Dermis blood vessel endothelial cell (primary cell): ENCODE measurements at places on chromosomes 5 and 9.

GRCh38 chr5:74124826-74125225, 498.8 kb downstream of the ARHGEF28 start:
- DNase-seq: no peak

DNA sequence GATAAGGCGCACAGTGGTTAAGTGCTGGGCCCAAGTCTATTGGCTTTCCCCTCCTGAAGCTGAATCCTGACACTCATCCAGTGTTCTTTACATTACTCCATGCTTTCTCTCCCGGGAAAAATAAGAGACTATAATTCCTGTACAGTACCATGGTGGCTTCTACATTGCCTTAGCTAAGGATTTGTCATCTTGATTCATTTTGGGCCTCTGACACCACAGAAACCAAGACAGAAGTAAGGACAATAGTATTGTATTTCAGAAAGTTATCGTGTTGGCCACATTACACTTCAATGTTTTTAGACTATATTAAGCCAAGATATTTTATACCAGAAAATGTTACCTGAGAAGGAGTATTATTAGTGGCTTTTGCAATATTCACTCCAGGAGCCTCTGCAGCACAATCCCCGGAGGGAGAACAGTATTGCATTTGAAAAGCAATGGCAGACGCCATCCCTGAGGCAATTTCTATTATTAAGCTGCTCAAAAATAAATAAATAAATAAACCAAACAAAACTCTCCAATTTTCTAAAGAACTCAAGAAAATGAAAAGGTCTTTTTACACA, 267.9 kb downstream of the ENC1 start:
- DNase-seq: no peak

- DNase-seq: no peak
Observed at GRCh38 chr5:57983426-57983825, 476.5 kb downstream of the PLK2 start.

DNA sequence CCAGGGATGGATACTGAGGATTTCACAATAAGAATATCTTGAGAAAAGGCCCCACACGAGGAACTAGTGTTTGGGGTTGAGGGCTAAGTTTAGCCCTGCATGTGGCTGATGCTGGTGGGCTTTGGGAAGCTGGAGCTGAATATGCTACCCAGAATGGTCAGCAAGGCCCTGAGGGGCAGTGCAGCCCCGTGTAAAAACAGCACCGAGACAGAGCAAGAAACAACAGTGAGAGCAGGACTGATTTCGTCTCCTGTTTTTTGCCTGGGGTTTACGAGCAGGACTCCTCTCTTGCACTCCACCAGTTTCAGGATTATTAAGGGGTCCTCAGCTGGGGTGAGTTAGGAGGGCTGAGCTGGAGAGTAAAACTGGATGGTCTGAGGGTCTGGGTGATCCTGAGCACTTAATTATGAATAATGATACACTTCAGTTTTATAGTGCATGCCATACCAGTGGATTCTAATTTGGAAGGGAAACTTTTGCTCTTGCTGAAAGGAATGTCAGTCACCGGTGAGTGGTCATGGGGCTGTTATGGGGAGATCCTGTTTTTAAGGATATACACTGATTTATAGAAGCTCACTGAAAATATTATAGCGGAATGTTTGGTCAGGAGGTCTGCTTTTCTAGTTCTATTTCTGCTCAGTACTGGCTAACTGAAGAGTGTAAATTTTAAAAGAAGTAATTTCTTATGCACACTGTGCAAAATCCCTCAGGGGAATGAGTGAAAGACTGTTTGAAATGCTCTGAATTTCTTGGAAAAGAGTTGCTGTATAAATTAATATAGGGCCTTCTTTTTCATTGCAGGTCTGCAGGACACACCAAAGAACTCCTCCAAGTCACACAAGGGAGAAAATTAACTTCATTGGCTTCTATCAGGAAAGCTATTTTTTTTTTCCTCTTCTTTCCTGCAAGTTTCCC, 42.7 kb upstream of the NFIB start:
- DNase-seq: no peak

- no peak for DNase-seq
Observed at GRCh38 chr5:88474574-88474973, 205.9 kb upstream of the TMEM161B start.

GRCh38 chr5:172766287-172767108, 4.5 kb downstream of the DUSP1 start:
- peak; percentile 91 for DNase-seq

DNA sequence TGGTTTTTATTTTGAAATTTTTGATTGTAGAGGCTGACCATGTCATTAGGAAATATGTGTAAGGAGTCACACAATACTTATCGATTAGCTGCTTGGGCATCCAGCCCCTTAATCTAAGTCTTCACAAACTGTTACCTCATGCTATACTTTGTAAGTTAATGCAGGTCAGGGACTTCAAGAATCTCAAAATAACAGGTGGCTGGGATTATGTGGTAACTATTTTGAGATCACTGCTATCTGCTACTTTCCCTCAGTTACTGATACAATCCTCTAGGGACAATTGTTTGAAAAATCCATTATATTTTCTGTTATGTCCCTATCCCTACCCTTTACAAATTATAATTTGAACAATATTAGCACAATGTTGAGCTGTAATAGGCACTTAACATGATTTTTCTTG, 21.7 kb downstream of the FTMT start:
- DNase-seq: no peak

GRCh38 chr5:123028222-123028621, 8.3 kb downstream of the PPIC start:
- peak; percentile 19 for DNase-seq

- no peak for DNase-seq
Observed at GRCh38 chr5:120684213-120684612, 220.1 kb downstream of the PRR16 start.

DNA sequence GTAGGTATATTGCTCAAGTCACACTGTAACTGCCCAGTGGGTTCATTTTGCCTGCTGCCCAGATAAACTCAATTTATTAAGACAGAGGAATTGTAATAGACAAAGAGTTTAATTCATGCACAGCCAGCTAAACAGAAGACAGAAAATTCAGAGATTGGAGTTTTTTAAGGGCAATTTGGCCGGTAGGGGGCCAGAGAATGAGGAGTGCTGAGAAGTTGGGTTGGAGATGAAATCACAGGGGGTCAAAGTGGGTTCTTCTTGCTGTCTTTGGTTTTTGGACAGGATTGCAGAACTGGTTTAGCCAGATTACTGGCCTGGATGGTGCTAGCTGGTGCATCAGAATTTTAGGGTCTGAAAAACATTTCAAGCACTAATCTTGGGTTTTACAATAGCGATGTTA, 20.7 kb upstream of the IL33 start:
- DNase-seq: no peak

GRCh38 chr9:122572456-122572855, 10.7 kb downstream of the OR1L8 start:
- no peak for DNase-seq

DNA sequence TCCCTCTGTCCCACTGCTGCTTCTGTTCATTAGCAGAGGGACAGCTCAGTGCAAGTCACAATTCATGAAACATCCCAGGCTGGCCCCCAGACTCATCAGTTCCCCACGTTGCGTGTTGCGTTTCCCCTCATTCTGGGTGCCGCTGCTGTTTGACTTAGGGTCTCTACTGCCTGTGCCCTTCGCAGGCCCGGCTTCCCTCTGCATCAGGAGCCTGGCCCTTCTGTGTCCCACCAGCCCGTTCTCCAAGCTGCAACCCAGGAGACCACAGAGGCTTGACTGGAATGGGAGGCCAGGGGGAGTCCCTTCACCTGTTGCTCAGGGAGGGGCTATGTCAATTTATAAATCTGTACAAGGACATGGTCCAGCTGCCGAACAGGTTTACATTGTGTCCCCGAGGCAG, 53.9 kb upstream of the SUSD3 start:
- no peak for DNase-seq

GRCh38 chr5:105146867-105147266, 1584.3 kb upstream of the NUDT12 start:
- no peak for DNase-seq

- DNase-seq: no peak
Observed at GRCh38 chr5:65779643-65780042, 57.6 kb downstream of the NLN start.

GRCh38 chr5:157050050-157050449, 8.9 kb downstream of the HAVCR1 start:
- DNase-seq: no peak

GRCh38 chr9:80792726-80793125, 896.6 kb downstream of the TLE1 start:
- no peak for DNase-seq

- no peak for DNase-seq
Observed at GRCh38 chr5:41961736-41962135, 36.7 kb downstream of the FBXO4 start.

DNA sequence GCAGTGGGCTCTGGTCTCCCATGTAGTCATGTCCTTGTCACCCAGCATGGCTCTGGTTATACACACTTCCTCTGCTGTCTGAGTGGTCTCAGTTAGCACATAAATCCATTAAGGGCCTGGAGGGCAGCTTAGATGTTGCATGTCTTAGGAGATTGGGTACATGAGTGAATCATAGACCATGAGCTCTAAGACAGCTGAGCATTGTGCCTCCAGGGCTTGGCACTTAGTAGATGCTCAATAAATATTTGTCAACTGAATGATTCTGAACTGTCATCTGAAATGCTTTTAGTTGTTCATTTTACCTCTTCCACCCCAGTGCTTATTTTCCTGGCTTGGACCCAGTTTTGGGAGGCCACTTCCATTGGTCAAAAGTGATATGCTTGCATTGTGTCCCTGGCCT, 135.6 kb downstream of the BOD1 start:
- no peak for DNase-seq

DNA sequence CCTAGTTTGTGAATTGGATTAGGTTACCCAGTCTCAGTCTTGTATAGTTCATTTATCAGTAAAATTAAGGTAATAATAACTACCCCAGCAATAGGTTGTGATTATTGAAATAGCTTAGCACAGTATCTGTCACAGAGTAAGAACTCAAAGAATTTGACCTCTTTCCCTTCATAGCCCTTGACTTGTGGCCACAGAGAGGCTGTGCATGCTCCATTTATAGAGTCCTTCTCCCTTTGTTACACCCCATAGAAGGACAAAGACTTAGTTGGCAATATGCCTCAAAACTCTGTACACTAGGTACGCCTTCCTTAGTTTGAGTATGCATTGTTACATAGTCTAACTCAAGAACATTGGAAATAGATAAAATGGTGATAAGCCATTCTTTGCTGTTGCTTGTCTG, 257.2 kb downstream of the KCTD16 start:
- no peak for DNase-seq

DNA sequence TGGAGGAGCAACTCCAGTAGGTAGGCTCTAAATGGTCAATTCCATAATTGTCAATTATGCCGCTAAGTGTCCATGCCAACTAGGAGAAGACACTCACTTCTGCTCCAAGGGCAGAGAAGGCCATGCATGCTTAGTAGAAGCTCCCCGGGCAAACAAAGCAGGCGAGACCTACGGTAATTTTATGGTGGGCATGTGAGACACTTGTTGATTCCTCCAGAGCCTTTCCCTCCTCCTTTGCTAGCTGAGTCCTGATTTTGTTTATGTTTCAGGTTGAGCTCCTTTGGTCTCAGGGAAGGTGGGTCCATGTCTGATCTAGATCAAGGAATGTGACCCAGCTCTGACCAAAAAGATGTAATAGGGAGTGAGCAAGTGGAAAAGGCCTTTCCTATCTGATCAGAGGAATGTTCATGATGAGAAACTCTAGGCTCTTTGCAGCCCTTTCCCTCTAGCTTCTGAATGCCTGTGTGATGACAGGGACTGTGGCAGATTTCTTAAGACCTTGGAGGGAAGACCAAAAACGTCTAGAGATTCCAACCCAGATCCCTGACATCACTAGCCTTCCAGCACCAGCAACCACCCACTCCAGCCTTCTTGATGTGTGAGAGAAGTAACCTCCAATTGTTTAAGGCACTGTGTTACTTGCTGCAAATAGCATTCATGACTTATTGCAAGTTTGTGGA, 7.7 kb upstream of the CPEB4 start:
- no peak for DNase-seq

GRCh38 chr5:153813901-153814300, 224.8 kb downstream of the FAM114A2 start:
- no peak for DNase-seq

DNA sequence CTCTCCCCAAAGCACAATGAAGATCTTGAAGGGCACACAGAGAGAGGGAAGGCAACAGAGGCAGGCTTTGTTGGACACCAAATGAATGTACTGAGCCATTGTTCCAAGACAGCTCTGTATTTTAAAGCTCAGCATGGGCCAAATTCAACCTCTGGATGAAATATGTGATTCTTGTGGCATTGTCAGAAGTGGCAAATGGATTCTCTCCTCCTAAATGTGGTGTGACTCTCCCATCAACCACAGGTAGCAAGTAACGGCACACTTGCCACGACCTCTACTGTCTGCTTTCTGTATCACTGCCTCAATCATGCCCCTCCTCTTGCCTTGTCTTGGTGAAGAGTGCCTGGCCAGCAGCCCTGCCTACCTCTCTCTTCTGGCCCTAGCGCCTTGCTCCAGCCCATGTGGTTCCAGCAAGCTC, 6.1 kb upstream of the MOB3B start:
- DNase-seq: no peak

DNA sequence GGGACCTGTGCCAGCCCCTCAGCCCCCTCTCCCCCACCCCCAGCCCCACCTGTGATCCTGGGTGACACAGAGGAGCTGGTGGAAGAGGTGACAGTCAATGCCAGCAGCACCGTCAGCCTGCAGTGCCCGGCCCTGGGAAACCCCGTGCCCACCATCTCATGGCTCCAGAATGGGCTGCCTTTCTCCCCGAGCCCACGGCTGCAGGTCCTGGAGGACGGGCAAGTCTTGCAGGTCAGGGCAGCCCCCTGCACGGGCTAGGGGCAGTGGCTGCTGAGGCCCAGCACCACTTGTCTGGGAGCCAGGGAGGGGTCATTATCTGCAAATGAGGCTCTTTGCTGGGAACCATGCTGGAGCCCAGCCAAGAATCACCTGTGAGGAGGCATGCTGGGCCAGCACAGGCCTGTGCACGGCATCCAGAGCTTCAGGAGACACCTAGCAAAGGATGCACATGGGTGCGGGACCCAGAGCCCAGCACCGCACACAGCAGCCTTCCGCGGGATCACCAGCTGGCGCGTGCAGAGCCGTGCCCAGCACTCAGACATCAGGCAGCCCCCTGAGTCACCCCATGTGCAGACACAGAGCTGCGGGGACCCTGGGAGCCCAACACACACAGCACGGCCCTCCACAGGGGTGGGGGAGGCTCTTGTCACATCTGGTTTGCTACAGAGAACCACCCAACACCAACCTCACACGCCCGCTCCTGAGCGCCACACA, 62.0 kb upstream of the ASS1 start:
- DNase-seq: no peak

- DNase-seq: no peak
Observed at GRCh38 chr5:109281136-109281690, 128.6 kb downstream of the PJA2 start.

DNA sequence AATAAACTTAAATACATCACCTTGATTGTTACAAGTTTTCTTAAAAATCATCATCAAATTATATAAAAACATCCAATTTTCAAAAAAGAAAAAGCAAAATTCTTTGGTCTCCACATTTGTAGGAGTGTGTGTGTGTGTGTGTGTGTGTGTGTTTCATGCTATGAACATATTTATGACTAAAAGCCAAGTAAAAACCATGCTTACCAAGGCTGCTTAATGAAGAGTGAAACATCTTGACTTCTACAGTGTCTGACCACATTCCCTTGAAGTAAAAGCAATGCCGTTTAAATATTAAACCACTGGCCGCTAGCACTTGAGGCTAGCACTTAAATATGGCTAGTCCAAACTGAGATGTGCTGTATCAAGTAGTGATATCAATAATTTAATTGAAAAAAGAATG, 549.1 kb upstream of the CCNG1 start:
- no peak for DNase-seq

- peak; percentile 86 for DNase-seq
Observed at GRCh38 chr5:177195307-177195952, 61.9 kb downstream of the NSD1 start.
